Ecto neural progenitor cell (in vitro differentiated cells): ENCODE measurements at places on chromosomes 1 and 21.

DNA sequence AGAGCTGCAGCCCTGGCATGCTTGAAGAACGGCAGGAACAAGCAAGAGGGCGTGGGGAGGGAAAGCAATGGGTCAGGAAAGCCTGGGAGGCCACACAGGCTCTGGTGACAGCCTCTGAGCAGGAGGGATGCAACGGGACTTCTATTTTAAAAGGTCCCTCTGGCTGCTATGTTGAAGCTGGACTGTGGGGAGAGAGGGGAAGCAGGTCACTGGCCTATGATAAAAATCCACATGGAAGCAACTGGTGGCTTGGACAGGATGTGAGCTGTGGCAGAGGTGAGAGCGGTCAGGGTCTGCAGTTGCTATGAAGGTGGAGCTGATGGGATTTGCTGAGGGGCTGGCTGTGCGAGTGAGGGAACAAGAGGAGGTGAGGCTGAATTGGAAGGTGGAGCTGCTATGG, 11.2 kb downstream of the PADI1 start:
- DNase-seq = no peak

DNA sequence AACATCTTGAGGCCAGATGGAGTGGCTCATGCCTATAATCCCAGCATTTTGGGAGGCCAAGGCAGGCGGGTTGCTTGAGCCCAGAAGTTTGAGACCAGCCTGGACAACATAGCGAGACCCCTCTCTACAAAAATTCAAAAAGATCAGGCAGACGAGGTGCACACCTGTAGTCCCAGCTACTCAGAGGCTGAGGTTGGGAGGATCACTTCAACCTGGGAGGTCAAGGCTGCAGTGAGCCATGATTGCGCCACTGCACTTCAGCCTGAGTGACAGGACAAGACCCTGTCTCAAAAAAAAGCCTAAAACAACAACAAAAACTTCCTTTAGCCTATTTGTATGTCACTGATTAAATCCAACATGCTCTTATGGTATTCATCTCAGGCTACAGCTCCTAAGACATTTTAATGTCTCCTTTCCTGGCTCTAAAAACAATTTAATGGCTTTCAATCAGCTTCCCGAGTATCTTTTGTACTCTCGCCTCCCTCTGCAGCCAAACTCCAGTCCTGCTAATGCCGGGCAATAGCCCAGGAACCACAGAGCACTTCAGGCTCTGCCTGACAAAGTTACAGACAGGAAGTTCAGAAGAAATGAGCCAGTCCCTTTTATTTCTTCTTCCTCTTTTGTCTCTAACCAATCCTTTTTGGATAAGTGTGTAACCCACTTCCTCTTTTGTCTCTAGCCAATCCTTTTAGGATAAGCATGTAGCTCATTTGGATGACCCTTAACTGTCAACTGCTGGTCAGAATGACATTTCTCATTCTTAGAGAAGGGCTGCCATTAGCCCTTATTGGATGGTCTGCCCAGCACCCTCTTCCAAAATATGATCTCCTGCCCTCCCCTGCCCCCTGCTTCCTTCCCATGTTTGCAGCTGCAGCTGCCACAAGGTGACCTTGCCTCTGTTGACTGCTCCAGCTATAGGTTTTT, 6.6 kb upstream of the DOP1B start:
- no peak for DNase-seq

DNA sequence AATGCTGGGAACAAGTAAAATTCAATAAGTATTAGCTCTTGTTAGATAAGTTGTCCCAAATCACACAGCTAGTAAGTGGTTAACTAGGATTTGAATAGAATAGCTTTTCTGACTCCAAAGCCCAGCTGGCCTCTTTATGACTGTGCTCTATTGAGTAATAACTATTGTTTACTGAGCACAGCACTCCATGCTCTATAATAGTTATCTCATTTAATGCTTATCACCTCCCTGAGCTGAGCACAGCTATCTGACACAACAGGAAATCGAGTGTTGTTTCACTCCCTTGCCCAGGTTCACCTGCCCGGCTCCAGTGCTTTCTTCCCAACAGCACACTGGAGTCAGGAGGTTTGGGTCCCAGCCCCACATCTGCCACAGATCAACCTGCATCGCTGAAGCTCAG, 38.8 kb upstream of the STMN1 start:
- no peak for DNase-seq

DNA sequence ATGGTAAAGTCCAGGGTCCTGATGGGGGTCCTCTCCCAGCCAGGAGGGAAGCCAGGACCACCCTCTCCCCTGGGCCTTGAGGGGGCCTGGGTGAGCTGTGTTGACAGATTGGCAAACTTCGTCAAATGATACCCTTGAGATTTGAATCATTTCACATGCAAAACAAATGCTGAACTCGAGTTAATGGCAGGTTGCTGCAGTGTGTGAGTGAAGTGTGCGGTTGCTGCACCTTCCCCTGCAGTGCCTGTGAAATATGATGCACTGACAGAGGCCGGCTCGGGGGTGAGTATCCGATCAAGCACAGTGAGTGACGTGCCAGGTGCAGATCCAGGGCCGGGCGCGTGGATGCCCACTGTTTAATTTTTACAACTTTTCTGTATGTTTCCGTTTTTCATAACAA, 5.7 kb upstream of the KRTAP12-1 start:
- no peak for DNase-seq

- DNase-seq = no peak
Observed at GRCh38 chr1:214107322-214108096, 119.7 kb downstream of the PROX1 start.

- no peak for DNase-seq
Observed at GRCh38 chr1:82919837-82920236, 1079.1 kb downstream of the TTLL7 start.

DNA sequence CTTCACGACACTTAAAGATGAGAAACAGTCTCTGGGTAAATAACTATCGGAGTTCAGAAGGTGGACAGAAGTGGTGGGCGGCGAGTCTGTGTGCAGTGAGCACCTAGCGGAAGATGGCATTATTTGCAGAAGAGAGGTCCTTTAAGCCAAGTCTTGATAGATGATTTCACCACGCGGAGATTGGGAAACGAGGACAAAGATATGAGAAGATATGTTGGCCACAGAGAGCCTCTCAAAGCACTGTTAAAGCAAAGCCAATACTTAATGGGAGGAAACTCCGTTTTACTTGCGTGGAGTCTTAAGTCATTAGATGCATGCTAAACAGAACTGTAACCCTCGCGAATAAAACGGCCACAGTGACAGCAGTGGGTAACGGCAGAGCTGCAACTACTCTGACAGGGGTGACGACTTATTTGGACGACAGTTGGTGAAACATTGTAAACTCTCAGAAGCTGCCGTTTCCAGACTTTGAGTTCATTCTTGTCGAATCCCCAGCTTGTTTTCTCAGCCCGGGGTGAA, 577 bp upstream of the CEP350 start:
- DNase-seq = no peak

DNA sequence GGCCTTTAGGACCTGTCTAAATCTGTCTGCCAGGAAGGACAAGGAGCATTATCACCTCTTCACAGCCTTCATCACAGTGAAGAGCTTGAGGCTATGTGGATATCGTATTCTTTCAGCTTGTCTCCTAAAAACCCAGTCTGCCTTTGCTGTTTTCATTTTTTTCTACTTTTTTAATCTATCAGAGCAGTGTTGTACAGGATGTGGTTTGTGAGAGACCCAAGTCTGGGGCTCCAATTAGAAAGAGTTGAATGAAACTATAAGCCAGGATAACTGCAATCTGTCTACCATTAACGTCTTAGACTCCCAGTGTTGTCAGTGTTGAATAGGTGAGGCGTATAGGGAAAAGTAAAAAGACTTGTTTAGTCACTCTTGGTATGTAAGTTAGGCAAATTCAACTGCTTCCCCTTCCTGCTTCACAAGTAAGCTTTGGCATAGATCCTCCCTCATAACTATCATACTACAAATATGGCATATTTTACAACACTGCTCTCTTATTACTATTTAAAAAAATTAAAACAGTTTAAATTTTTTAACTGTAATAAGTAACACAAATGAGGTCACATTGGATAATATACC, 1225.8 kb upstream of the PRMT6 start:
- DNase-seq = no peak

GRCh38 chr1:160623227-160623633, 23.6 kb downstream of the SLAMF1 start:
- no peak for DNase-seq

DNA sequence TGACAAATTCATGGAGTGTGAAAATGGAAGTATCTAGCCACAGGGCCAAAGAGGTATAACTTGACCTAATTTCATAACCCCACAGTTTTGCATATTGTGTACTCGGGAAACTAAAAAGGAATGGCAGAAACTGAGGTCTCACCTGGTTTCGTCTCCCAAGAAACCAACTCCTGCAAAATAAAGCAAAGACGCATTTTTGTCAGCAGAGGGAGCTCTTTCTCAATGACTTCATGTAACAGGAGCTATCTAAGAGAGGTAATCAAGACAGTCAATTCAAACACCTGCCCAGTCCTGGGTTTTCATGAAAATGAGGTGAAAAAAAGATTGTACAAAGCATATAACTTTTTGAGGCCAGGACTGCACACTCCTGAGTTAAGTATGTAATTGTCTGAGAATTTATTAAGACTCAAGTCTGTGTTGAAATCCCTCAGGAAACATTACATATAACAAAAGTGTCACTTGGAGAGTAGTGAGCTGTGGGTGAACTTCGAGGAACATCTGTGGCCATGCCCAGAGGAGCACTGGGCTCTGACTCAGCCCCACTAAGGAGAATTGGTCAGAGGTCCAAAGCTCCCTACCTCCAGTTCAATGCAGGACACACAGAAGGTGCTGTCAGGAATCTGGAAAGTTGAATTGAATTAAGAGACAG, 17.6 kb downstream of the FCRL4 start:
- no peak for DNase-seq

- peak; percentile 88 for DNase-seq
Observed at GRCh38 chr1:103525607-103526507, at the start of gene RNPC3. TSS of gene RNPC3 (plus strand) at chr1:103525699. CDS start at chr1:103526071, 372 bp downstream.

DNA sequence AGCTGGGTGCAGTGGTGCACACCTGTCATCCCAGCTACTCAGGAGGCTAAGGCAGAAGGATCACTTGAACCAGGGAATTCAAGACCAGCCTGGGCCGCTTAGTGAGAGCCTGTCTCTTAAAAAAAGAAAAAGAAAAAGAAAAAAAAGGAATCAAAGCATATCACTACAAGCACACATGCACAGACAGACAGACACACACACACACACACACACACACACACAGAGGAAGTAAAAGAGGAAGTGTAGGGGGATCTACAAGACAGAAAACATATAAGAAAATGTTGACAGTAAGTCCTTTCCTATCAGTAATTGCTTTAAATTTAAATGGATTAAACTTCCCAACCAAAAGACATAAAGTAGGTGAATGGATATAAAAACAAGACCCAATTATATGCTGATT, 180.3 kb downstream of the FAF1 start:
- DNase-seq = no peak

- DNase-seq = no peak
Observed at GRCh38 chr1:7587108-7587772, 183.9 kb upstream of the VAMP3 start.

DNA sequence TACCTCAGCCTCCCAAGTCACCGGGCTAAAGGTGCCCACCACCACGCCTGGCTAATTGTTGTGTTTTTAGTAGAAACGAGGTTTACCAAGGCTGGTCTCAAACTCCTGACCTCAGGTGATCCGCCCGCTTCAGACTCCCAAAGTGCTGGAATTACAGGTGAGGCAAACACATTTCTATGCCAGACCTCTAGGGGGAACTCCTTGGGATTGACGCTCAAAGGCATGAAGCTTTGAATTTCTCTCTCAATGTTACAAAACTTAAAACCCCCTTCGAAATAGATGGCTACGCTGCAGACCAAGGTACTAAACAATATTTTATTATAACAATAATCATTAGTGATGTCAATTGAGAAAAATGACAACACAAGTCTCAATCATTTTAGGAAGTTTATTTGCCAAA, 330.0 kb downstream of the SETD4 start:
- DNase-seq = no peak

- DNase-seq = no peak
Observed at GRCh38 chr1:172515436-172515835, 17.5 kb upstream of the SUCO start.

GRCh38 chr1:217184854-217185253, 446.0 kb downstream of the GPATCH2 start:
- DNase-seq = no peak

DNA sequence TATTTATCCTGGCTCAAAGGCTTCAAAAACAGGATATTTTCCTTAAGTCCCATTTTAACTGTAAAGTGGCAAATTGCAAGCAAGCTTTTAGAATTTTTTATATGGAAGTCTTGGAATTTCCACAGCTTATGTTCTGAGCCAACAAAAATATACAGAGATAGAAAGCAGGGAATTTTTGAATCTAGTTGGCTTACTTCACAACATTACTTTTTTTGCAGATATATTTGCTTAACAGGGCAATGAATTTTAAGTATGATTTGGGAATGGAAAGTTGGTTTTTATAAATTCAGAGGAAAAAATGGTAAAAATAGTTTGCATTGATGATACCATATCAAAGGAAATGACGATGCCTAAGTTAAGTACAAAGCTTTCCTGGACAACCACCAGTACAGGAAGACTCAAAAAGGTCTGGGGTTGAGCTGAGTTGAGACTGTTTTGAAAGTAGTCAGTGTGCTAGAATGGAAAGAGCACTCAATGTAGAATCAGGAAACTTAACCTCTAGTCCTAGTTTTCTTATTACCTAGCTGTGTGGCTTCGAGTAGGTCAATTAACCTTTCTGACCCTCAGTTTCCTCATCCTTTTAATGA, 11.0 kb upstream of the VCAM1 start:
- no peak for DNase-seq

- DNase-seq = no peak
Observed at GRCh38 chr1:228349701-228350171, 56.9 kb downstream of the TRIM11 start.

DNA sequence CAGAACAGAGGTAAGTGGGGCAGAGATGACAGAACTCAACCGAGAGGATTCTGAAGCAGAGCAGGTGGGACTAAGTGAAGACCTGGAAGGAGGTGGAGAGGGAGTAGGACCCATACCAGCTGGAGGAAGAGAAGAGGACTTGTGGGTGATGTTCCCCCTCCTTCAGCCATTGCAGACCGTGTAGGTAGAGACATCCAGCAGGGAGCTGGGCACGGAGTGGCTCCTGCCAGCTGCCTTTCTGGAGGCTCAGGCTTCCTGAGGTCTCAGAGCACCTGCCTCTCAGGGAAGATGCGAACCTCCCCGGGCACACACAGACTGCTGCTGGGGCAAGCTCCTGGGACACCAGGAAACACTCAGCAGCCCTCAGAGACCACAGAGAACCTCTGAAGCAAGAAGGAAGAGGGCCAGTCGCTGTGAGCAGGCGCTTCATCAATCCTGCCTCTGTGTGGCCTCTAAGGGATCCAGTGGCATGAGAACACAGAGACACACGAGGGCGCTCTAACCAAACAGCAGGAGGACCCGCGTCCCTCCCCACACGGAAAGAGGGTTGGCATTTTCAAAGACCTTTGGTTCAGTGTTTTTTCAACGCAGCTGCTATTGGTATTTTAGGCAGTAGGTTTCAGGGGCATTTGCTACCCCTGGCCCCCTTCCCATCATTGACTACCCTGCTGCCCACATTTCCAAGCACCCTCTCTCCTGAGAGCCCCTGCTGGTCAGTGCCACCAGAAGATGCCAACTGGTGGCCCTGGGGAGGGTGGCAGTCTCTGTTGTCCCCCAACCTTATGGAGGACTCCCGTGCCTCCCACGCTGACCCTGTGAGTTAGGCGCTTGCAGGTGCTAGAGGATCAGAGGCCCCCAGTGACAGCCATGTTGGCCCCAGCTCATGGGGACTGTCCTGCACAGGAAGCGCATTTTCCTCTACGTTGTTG, 89.6 kb upstream of the EDN2 start:
- DNase-seq = peak; percentile 87
